ENCODE measurements at places on chromosomes 16 and 17.

DNA sequence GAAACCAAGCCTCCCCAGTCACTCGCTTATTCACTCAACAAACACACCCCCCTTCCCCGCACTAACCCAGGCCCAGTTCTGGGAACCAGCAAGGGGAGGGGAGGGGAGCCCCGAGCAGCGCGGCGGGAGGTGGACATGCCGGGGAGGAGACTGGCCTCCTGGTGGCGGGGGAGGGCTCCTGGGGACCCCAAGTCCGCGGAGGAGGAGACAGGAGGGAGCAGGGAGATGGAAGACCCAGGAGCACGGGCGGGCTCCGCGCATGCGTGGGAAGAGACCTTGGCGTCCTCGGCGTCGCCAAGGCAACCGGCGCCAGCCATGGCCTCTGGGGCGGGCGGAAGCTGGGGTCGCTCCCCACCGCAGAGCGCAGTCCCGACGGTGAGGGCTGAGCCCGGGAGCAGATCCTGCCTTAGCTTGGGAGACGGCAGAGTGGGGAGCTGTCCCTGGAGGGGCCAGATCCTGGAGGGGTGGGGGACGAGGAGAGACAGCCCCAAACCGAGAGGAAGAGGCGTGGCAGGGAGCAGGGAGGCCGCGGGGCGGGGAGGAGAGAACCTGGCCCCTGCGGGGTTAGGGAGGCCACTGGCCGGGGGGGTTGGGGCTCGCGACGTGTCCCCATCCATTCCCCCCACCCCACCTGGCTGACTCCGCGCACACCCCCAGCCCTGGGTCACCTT lies at the start of gene PRR29:
Gene PRR29 (plus strand): TSS at position 302 of the 671 bp plus-strand sequence. CDS start 14 bp downstream, at position 316.
- DNase-seq = peak; percentile 21

DNA sequence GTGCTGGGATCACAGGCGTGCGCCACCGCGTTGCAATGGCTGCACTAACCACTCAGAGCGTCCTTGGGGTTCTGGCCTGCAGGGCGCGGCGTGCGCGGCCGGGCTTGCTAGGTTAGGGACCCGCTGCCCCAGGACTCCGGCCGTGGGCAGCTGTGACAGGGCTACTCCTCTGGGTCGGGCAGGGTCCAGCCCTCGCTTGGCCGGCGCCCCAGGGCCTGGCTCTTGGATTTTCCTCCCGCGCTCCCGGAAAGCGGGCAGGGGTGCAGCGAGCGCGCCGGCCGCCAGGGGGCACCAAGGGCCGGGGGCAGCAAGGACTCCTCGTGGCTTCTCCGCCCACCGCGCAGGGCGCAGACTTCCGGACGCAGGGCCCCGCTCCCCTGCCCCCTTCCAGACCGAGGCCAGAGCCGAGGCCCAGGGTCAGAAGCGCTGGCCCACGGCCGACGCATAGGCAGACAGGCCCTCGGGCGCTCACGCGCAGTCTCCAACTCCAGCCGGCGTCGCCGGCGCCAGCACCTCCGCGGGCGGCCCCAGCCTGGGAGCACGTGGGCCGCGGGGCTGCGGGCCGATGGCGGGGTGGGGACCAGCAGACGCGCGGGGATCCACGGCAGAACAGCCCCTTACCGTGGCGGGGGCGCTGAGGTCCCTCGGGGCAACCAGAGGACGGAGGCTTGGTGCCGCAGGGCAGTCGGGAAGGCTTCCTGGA lies 355 bp downstream of the TLE7 start:
- DNase-seq = no peak

DNA sequence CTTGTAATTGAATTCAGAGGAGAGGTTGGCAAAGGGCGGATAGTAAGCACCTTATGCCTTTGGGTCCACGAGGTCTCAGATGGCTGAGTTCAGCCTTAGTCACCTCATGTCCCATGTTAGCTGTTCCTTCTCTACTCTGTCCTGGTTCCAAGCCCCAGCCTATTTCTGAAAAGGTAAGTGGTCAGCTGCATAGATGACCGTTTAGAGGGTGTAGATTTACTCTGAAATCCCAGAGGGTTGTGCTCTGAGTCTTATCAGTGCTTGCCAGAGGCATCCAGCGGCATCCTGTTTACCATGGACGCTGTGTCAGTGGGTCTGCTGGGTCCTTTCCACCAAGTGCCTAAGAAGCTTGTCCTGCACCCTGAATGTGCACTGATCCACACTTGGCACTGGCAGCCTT lies 1.9 kb downstream of the ZNF778 start:
- no peak for DNase-seq

GRCh38 chr17:10668775-10669174 lies 11.7 kb upstream of the MYH3 start:
- no peak for DNase-seq

DNA sequence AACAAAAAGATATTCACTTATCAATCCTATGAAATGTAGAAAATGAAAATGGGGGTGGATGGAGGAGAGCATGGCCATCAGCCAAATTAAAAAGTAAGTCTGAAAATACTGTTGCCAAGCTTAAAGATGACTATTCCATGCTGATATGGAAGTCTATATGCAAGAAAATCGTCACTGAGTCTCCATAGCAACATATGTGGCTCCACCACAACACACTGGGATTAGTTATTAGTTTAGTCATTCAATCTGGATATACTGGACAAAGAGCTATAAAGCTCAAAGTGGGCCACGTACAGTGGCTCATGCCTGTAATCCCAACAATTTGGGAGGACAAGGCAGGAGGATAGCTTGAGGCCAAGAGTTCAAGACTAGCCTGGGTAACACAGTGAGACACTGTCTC lies 24.7 kb upstream of the PSMD7 start:
- no peak for DNase-seq

DNA sequence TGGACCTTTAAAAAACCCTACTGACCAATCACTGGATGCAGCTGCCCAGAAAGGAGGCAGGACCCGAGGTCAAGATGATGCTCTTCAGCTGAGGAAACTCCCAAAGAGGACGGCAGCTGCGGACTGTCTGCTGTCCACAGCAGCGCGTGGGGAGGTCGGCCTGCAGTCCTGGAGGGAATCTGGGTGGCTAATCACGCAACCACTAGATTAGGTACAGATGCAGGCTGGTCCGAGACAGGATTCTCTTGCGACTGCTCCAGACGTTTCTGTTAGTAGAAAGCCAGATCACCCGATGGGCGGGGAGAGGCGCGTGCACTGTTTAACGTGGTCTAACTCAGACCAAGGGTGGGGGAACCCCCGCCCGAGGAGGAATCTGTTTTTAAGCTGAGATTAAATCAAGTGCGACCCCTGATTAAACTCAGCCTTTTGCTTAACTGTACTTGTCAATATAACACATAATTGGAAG lies 8.8 kb downstream of the CTRB2 start:
- DNase-seq = no peak

- no peak for DNase-seq
Measured at GRCh38 chr17:31289790-31290189, 7.2 kb downstream of the OMG start.

DNA sequence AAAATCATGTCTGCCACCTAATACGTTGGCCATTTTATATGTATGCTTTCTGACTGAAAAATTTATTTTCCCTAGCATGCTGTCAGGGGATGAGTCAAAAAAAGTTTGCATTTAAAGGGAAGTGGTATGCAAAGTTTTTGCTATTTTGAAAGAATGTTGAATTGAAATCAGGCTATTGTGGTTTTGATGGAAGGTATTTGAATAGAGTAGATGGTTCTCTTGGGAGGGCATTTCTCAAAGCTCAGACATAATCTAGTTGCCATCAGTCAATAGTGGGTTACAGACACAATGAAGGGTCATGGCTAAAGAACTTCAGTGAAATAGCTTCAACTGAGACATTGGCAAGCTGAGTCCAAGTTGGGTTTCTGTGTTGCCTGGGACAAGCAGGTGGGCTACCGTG lies 102.4 kb downstream of the MAP2K6 start:
- no peak for DNase-seq

DNA sequence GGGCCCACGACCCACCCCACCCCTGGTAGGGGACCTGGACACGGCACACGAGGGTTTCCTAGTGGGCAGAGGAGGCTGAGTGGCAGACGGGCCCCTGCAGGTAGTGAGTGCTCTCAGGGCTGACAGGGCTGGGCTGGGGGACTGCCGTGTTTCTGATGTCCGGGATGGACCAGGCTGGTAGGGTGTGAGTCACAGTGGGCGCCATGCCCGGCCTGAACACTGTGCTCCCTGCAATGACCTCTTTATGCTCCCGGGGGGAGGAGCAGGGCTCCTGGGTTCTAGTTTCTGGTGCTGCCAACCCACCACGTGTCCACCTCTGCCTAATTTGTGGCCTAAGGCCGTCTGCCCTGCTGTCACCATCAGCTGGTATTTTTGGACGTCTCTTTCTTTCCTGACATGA lies 26.3 kb downstream of the ARHGAP23 start:
- peak; percentile 36 for DNase-seq

- no peak for DNase-seq
Measured at GRCh38 chr17:4859816-4860625, 26.9 kb downstream of the MINK1 start.

- no peak for DNase-seq
Measured at GRCh38 chr17:50063561-50064252, 7.8 kb downstream of the ITGA3 start.

- no peak for DNase-seq
Measured at GRCh38 chr16:57031156-57031555, 41.8 kb downstream of the NLRC5 start.

- peak; percentile 4 for DNase-seq
Measured at GRCh38 chr17:66580956-66581391, 253.9 kb upstream of the CACNG5 start.

- DNase-seq = no peak
Measured at GRCh38 chr17:74663561-74663960, 40.0 kb upstream of the CD300E start.

DNA sequence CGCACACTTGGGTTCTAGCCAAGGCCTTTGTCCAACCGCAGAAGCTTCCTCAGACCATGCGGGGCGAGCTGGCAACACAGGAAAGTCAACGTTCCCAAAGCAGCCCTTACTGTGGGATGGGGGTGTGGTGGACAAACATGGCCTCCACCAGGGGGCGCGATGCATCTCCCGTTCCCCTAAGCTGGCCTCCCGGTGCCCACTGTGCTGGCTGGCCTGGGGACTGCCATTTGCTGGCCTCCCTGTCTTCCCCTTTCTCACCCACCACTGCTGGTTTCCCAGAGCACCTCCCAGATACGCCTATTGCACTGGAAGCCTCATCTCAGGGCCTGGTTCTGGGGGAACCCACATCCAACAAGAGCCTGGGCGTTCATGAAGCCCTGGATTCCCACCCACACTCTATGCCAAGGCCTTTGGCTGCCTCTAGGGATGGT lies 145.3 kb downstream of the IRF8 start:
- DNase-seq = no peak

Data from DMS79 treated with DMSO at 0.1 percent for 48 hours (cell line).